ENCODE measurements at places on chromosomes 4 and X.

- no peak for DNase-seq
Measured at GRCh38 chr4:79258614-79259176, 67.2 kb downstream of the NAA11 start.

DNA sequence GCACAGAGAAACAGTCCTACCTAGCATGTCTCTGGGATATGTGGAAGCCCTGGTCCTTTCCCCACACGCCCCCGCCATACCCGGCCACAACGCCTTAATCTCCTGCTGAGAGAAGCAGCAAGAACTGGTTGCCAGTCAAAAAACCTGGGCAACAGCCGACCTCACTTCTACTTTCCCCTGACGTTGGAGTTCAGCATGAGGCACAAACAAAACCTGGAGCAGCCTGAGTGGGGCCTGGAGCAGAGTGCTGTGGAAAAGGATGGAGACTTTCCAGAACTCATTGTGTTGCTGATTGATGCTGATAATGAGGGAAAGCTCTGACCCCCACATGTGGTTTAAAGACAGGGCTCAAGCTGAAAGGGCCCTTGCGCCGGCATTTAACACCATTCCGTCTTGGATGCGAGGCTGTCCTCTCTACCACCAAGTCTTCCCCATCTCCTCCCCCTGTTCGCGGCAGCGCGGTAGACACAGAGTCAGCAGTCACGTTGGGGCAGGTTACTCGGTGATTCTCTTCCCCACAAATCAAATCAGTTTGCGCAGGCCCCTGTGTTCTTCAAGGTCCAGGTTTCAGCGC is 666 bp downstream of the CCDC158 start:
- DNase-seq, result no peak

- no peak for DNase-seq
Measured at GRCh38 chrX:38220024-38220414, 652 bp downstream of the SRPX start.

GRCh38 chr4:55510685-55511084 is 36.0 kb downstream of the CLOCK start:
- no peak for DNase-seq

DNA sequence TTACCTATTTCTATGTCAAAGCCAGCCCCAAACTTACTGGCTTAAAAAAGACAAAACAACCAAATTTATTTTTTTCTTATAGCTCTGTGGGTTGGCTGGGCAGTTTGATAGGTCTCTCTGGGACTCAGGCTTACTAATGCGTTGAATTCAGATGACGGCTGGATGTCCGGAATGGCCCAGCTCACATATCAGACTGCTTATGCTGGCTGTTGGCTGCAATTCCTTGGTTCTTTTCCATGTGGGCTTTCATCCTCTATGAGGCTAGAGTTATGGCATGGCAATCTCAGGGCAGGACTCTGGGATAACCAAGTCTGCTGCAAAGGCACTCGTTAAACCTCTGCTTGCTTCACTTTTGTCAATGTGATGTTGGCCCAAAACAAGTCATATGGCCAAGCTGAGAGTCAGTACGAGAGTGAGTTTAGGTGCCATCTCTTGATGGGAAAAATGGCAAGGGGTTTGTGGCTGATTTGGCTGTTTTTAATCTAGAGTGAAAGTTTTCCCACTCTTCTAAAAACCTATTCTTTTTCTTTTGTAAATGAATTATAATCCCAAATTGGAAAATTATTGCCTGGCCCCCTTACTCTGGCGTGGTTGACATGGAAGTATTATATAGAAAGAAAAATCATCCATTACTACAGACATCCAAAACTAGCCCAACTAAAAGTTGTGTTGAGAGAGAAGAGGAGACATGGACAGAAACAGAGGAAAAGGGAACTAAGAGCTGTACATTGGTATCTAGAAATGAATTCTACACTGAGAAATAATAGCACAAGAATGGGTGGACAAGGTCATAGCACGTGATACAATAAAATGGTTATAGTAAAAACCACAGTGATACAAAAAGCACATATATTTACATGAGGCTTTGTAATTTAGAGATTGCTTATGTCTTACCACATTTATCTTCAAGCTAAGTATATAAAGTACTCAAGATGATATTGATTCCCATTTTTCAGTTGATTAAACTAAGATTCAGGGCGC is 6.6 kb downstream of the PRIMPOL start:
- no peak for DNase-seq

GRCh38 chr4:169201222-169202144 is 69.3 kb downstream of the SH3RF1 start:
- no peak for DNase-seq

- DNase-seq, result no peak
Measured at GRCh38 chr4:140298001-140298400, 75.4 kb upstream of the SCOC start.

- no peak for DNase-seq
Measured at GRCh38 chr4:76809594-76810305, 88.2 kb downstream of the SOWAHB start.

DNA sequence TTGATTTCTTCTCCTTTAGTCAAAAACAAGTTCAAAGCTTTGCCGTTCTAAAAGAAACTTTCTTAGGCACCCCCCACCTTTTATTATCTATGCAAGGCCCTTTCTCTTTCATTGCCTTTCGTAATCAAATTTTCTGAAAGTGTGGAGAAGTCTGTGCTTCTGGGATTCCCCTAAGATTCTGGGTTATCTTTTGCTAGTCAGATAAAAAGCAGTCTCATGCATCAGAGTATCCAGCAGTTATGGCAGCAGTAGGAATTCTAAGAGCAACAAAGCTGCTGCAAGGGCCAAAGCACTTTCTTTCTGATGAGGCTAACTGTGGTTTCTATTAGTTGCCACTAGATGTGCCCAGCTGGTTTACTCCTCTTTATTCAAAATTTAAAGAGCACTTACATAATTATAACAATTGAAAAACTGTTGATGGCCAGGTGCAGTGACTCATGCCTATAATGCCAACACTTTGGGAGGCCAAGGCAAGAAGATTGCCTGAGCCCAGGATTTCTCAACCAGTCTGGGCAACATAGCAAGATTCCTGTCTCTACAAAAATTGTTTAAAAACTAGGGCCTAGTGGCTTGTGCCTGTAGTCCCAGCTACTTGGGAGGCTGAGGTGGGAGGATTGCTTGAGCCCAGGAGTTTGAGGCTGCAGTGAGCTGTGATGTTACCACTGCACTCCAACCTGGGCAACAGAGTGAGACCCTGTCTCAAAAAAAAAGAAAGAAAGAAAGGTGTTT is 296.2 kb downstream of the PAPSS1 start:
- DNase-seq, result no peak

Measured in activated effector memory CD4-positive, alpha-beta T cell treated with anti-CD3 and anti-CD28 coated beads, Interleukin-2, amount 50 U/mL, for 16 hours (primary cell).